ENCODE measurements at places on chromosomes 12 and 14.

DNA sequence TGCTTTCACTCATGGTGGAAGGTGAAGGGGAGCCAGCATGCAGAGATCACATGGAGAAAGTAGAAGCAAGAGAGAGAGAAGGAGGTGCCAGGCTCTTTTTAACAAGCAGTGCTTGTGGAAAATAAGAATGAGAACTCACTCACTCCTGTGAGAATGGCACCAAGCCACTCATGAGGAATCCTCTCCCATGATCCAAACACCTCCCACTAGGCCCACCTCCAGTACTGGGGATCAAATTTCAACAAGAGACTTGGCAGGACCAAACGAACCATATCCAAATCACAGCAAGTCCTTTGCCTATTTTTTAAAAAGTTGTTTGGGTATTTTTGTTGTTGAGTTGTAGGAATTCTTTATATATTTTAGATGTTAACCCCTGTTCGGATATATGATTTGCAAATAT lies 245.9 kb upstream of the ARID2 start:
- no peak for DNase-seq

DNA sequence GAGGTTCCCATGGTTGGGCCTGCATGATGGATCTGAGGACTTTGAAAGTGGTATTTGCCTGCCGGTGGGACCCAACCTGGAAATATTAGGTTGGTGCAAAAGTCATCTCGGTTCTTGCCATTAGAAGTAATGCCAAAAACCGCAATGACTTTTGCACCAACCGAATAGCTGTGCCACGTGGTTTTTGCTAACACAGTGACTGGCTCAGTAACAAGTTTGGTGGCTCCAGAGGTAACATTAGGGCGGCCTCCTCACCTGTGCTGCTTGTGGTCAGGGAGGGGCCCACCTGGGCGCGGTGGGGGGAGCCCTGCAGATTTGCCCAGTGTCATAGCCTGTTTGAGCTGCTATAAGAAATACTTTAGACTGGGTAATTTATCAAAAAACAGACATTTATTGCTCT lies 1.8 kb downstream of the BDKRB2 start:
- no peak for DNase-seq

GRCh38 chr12:95996034-95996658 lies at the start of gene HAL:
HAL (minus strand) TSS chr12:95996344; CDS start chr12:95995910, 434 bp downstream.
- no peak for DNase-seq

DNA sequence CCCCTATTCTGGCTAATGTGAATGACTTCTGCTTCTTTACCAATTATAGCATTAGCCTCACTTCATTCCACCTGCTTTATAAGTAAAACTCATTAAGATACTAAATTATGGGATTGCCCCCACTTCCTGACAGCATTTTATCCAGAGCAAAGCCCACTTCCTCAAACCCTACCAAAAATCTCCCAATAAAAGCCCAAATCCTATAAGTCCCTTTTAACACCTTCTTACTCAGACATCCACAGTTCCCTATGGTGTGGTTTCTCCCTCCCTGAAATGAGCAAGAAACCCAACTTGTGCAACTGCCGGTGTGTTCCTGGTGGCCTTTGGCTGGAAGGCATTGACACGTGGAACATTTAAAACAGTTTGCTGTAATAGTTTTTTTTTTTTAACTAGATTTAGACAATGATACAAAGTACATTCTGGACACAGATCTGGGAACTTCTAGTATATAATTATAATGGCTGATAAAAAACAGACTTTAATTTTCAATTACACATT lies 53.1 kb downstream of the BRMS1L start:
- DNase-seq = no peak

GRCh38 chr12:40451661-40452060 lies 226.9 kb downstream of the LRRK2 start:
- DNase-seq = no peak

DNA sequence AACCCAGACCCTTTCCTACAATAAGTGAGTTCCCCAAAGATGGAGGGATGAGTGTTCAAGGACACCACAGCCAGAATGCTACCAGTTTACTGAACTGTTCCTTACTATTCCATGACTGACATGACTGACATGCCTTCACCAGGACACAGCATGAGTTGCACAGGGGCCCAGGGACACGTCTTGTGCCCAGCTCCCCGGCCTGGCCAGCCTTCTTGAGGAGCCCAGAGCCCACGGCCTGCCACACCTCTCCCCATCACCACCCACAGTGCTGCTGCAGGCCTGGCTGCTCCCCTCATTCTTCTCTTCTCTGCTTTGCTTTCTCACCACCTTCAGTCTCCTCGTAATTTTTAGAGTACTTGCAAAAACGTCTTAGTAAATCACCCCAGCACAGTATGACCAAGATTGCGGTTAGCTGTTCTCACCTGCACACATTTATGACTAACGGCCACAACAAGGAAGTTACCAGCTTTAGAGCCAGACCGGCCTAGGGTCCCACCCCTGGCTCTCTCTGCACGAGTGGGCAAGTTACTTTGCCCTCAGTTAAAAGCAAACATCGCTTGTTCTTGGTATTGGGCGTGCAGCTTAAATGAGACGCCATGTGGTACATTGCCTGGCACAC lies 18.5 kb downstream of the PPP2R5E start:
- no peak for DNase-seq

All from stimulated activated CD4-positive, alpha-beta T cell treated with anti-CD3 and anti-CD28 coated beads, Interleukin-1b, Interleukin-23, amount 100 ng/mL, for 4 hours (primary cell).